Foreskin keratinocyte (primary cell): ENCODE measurements at places on chromosomes 1 and 21.

GRCh38 chr1:228347181-228347580 lies 59.5 kb downstream of the TRIM11 start:
- DNase-seq: no peak

- peak; percentile 44 for DNase-seq
Observed at GRCh38 chr1:51519865-51520699, 1.0 kb upstream of the EPS15 start.

DNA sequence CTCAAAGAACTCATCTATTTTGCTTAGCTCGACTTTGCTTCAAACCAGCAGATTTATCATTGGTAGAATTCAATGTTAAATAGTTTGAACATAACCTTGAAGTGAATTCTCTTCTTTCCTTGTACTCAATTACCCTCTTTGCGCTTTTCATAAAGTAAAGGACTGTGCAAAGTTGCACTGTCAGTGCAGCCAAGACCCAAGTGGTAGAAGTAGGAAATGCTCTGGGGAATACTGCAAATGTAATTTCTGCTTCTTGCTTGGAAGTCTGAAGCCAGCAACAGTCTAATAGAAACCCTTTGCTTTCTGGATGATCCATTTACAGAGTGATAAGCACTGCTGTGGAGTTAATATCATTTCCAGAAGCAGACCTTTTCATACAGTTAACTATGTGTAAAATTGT lies 936.7 kb upstream of the TMPRSS15 start:
- no peak for DNase-seq

- DNase-seq: peak; percentile 96
Observed at GRCh38 chr1:206890125-206891060, 6.8 kb upstream of the IL24 start.

DNA sequence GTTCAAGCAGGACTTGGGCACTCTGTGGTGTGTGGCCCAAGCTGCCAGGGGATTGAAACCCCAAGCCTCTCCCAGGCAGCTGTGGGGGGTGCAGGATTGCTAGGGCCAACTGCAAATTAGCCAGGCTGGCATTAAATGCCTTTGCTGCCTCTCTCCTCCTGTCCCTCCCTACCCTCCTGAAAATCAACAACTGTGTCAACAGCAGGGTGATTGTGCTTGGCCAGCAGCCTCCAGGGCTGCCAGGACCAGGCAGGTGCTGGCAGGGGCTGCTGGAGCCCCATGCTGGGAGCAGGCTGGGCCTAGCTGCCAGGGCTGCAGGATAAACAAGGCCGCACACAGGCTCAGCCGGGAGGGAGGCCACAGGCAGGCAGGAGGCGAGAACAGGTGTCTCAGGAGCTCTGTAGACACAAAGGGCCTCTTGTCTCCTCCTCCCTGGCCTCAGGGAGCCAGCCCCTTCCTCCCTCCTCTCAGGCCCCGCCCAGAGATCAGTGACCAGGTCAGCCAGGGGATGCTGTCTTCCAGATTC lies 11.4 kb downstream of the SOX13 start:
- DNase-seq: no peak

GRCh38 chr1:13899856-13900255 lies 199.9 kb downstream of the PRDM2 start:
- DNase-seq: no peak

- no peak for DNase-seq
Observed at GRCh38 chr1:232922485-232922884, 27.9 kb upstream of the NTPCR start.

DNA sequence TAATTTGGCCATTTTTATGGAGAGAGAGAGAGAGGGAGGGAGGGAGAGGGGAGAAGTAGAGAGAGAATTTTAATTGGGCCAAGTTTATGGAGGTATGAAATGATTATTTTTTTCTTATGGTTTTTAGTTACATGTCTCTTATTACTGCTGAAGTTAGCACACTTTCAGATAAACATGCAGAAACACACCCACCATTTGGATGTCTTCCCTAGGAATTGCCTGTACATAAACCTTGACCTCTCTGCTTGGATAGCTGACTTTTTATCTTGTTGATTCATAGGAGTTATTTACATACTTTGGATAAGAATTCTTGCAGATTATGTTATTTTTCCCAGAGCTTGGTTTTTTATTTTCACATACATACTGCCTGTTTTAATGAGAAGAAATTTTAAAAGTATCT lies 310.2 kb upstream of the ADAMTS5 start:
- DNase-seq: no peak

- DNase-seq: no peak
Observed at GRCh38 chr1:30409476-30410152, 313.8 kb downstream of the MATN1 start.

- no peak for DNase-seq
Observed at GRCh38 chr1:23322770-23323169, 21.3 kb downstream of the HNRNPR start.

- DNase-seq: peak; percentile 77
Observed at GRCh38 chr1:9340172-9340854, 47.6 kb downstream of the SPSB1 start.

GRCh38 chr21:34812504-34813265 lies 143.9 kb downstream of the CLIC6 start:
- DNase-seq: peak; percentile 78

GRCh38 chr1:48750109-48750508 lies 26.6 kb downstream of the BEND5 start:
- DNase-seq: no peak

- DNase-seq: no peak
Observed at GRCh38 chr1:225691861-225692516, 39.1 kb upstream of the ENAH start.

- DNase-seq: peak; percentile 20
Observed at GRCh38 chr1:20893931-20894330, 106.8 kb upstream of the HP1BP3 start.

- no peak for DNase-seq
Observed at GRCh38 chr1:167504467-167504827, 13.9 kb downstream of the CD247 start.

DNA sequence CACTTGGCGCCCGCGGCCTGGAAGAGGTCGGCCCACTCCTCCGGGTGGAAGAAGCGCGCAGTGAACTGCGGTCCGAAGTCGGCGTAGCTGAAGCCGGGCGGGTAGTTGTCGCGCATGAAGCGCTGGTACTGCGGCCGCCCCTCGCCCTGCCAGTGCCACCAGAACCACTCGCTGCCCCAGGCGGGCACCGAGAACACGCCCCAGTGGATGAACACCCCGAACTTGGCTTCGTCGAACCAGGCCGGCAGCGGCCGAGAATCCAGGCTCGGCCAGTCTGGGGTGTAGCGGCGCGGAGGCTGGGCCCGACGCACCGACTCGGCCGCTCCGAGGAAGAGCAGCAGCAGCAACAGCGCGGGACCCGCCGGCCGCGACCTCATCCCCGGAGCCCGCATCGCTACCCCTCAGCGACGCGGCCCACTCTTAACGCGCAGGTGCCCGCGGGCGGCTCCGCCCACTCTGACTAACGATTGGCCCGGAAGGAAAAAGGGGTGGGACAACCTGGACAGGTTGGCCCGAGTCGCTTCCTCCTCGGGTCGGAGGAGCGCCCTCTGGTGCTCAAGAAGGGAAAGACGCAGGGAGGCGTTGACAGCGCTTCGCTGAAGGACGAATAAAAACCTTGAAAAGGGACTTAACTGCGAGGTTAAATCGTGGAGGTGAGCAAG lies at the start of gene FUCA1:
FUCA1 (minus strand) TSS at position 396 of the 662 bp plus-strand sequence; CDS start at position 392, 4 bp downstream.
- peak; percentile 55 for DNase-seq

- DNase-seq: no peak
Observed at GRCh38 chr1:30319765-30320580, 403.4 kb downstream of the MATN1 start.

GRCh38 chr1:79797487-79797886 lies 791.0 kb upstream of the ADGRL4 start:
- no peak for DNase-seq

GRCh38 chr1:15803380-15803779 lies 4.1 kb downstream of the UQCRHL start:
- no peak for DNase-seq

DNA sequence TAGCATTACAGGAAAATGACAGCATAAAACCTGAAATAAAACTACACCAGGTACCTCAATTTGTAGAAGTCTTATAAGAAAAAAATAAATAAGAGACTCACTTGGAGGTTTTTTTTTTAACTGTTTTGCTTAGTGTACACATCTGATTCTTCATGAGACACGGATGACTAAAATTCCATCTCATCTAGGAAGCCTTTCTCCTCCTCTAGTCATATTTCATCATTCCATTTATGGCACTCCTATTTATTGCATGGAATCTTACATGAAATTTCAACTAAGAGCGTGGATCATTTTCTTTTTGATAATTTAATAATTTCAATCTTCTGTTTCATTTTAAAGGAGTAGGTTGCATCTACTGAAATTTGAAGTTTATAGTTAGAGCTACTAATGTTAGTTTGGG lies 1.6 kb upstream of the PTGS2 start:
- DNase-seq: no peak

DNA sequence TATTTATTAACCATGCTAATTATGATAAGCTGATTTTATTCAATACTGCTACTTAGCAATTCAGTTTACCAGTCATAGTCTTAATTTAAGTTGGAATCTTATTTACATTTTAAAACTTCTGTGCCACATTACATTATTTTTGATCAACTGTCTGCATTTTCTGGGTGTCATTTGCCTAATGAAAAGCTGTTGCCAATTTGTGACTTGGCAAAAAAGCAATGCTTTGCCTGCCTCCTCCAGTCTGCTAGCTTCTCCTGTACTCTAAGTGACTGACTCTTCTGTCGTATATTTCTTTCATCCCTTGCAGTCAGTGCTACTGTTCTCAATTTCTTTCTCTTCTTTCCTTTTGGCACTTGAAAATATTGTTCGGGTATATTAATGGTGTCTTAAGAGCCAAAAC lies 5.6 kb upstream of the IVNS1ABP start:
- no peak for DNase-seq

DNA sequence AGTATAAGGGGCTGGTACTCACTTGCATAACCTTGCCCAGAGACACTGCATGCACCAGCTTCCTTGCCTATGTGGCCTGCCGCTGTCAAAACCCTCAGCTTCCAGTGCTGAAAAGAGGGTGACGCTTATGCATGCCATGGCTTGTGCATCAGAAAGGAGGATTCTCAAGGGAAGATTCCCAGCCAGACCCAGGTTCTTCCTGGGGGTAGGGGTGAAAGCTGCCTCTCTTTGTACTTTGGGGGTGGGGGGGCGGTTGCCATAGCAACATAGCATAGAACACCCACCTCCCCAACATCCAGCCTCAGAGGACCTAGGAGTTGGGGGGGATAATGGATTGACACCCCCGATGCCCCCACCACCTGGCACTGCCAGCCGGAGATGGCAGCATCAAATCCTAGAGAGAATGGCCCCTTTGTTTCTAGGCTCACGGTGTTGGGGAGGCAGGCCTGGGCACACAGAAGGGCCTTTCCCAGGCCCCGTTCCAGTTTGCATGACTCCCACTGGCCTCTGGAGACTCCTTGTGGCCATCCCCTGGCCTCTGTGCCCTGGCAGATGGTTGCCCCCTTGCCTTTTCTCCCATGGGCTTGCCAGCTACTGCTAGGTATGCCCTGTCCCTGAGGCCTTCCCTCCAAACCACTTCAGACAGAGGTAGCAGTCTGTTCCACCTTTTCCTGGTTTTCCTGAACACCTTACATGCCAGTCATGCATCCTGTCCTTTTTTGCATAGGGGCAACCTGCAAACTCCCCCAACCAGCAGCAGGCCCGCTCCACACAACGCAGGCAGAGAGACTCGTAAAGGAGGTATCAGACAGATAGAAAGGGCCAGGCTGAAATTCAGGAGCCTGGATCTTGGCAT lies 44.6 kb downstream of the RHBG start:
- DNase-seq: no peak

DNA sequence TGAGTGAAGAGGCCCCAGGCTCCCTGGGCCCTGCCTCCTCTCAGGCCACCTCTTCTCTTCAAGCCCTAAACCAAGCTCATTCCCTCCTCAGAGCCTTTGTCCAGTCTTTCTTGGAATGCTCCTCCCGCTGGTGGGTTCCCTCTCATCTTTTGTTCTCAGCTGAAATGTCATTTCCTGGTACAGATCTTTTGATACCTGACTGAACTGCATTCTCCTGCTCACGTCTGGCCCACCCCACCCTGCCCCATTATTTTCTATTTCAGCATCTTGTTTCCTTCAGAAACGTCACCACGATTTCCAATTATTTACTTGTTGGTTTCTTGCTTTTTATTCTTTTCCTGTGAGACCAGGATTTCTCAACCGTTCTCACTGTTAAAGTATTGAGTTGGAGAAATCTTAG lies 16.4 kb downstream of the LAMB3 start:
- no peak for DNase-seq

DNA sequence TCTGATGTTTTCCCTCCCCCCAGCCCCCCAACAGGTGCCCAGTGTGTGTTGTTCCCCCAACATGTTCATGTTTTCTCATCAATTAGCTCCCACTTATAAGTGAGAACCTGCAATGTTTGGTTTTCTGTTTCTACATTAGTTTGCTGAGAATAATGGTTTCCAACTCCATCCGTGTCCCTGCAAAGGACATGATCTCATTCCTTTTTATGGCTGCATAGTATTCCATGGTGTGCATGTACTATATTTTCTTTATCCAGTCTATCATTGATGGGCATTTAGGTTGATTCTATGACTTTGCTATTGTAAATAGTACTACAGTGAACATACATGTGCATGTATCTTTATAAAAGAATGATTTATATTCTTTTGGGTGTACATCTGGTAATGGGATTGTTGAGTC lies 24.6 kb downstream of the ZNF678 start:
- DNase-seq: no peak

DNA sequence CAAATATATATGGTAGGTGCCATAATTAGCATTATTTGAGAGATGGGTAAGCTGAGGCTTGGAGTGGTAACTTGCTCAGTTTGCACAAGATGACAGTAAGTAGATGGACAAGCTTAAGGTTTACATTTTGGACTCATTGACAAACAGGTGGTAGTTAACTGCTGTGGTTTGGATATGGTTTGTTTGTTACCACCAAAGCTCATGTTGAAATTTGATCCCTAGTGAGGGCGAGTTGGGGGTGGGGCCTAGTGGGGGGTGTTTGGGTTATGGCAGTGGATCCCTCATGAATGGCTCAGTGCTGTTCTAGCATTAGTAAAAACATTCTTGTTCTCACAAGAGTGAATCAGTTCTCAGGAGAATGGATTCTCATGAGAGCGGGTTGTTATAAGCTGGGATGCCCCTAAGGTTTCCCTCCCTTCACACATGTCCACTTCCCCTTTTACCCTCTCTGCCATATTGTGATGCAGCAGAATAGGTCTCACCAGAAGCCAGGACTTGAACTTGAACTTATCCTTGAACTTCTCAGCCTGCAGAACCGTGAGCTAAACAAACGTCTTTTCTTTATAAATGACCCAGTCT lies 6.6 kb upstream of the PRRX1 start:
- DNase-seq: no peak
